ENCODE measurements at places on chromosomes 1 and 21.

DNA sequence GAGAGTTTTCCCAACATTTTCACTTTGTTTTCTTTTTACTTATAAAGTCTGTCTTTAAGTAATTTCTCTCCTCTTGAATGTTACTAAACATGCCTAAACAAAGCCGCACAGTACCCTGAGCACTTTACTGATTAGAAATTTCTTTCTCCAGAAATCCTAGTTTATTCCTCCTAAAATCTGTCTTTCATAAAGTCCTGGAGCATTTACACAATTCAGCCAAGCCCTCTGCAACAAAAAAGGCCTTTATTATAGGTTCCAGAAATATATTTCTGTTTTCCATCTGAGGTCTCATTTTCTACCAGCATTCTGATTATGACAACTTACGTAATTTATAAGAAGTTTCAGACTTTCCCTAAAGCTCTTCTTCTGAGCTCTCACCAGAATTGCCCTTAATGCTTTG is 549.5 kb upstream of the OLFM3 start:
- no peak for DNase-seq

- DNase-seq, result no peak
Measured at GRCh38 chr1:222641269-222641948, 23.5 kb downstream of the MIA3 start.

GRCh38 chr21:32605469-32605868 is 6.7 kb downstream of the CFAP298 start:
- no peak for DNase-seq

- no peak for DNase-seq
Measured at GRCh38 chr21:33211732-33212131, 18.0 kb upstream of the IFNAR2 start.
